ENCODE measurements at places on chromosomes 6 and 20.

DNA sequence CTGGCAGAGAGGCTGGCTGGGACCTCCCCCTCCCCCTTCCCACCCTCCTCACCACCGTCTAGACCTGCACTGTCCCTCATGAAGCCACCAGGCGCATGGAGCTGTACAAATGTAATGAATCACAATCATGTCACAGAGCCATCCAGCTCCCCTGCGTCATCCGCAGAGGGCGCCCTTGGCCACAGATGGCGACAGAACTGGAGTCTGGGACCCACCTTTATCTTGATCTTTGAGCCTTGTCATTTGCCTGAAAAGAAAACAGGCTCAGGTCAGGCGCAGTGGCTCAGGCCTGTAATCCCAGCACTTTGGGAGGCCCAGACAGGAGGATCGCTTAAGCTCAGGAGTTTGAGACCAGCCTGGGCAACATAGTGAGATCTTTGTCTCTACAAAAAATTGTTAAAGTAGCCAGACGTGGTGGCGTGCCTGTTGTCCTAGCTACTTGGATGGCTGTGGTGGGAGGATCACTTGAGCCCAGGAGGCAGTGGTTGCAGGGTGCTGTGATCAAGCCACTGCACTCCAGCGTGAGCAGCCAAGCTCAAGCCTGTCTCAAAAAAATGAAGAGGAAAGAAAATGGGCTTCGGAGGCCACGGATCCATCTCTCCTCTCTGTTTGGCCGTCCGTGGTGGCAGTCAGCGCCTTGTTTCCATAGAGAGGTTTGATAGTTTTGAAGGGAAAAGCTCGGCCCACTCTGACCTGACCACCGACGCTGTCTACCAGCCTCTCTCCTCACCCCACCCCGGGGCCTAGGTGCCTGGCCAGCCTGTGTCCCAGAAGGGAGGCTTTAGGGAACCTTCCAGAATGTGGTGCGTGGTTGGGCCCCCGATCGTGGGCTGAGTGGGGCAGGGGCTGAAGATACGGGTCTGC lies 6.2 kb downstream of the COL9A3 start:
- DNase-seq: no peak

DNA sequence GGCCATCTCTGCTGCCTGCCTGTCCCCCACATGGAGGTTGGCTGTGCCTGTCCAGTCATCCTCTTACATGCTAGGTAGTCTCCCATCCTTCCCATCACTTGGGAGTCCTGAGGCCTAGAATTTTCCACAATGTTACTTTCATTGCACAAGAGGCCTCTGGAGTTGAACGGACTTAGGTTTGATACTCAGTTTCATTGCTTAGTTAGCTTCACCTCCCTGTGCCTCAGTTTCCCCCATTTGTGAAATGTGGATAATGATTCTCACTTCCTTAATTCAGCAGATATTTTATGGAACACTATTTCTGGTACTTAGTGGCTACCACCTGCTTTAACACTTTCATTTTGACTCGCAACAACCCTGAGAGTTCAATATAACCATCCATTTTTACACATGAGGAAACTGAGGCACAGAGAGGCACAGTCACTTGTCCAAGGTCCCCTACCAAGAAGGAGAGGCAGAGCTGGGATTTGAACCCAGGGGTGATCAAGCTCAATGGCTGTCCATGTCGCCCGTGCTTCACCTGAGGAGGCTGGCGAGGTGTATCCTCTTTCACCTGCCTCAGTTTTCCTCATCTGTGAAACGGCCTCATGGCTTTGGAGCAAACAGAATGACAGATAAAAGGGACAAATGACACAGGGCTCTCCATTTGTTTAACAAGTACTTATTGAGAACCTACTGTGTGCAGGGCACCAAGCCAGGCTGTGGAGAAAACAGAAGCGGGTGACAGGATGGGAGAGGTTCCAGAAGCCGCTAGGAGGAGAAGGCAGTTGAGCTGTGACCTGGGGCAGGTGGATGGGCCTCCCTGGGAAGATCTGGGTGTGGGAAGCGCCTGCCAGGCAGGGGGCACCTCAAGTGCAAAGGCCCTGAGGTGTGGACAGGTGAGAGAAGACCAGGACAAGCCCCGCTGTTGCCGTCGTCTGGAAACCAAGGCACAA lies 154.3 kb upstream of the PTPN1 start:
- no peak for DNase-seq

DNA sequence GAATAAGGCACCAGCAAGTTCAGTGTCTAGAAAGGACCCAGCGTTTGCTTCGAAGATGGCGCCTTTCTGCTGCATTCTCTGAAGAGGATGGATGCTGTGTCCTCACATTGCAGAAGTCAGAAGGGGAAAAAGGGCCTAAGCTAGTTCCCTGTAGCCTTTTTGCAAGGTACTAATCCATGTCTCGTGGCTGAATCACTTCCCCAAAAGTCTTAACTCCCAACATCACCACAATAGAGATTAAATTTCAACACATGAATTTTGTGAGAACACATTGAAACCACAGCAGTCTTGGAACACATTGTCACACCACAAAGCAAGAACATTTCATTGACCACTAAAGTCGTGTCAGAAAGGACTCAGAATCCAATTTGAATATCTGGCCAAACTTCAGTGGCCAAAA lies 42.1 kb downstream of the KLHL31 start:
- DNase-seq: no peak

GRCh38 chr20:57060407-57061050 lies 205.9 kb downstream of the BMP7 start:
- no peak for DNase-seq

- no peak for DNase-seq
These were observed 79.4 kb upstream of the PRSS16 start for GRCh38 chr6:27168108-27168507.

DNA sequence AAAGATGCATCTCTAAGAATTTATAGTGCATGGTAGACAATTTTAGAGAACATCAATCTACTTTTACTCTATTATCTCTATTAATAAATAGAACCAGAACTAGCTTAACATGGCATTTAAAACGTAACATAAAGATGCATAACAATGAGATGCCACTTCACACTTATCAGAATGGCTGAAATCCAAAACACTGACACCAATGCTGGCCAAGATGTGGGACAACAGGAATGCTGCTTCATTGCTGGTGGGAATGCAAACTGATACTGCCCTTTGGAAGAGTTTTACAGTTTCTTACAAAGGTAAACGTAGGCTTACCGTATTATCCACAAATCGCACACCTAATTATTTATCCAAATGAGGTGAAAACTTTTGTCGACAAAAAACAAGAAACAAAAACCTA lies 95.2 kb downstream of the SESN1 start:
- DNase-seq: no peak

- no peak for DNase-seq
These were observed at the start of gene KCNG1 for GRCh38 chr20:51022803-51023616. Gene KCNG1 (minus strand): TSS chr20:51023107. CDS start chr20:51010338, 12,769 bp downstream.
